Aortic smooth muscle cell (primary cell): ENCODE measurements at places on chromosomes 12 and 14. TPM values are rescaled to one million over a fixed set of nuclear protein-coding genes. Genes with fewer than 3 reads are reported as not detected.

KLRF2 gene
- total RNA-seq, result not detected in 2 replicates

KCNA1 gene
- not detected in 2 replicates for total RNA-seq

RAB21 gene
- 44.0 and 78.2 TPM in 2 replicates for total RNA-seq

SLC11A2 gene
- total RNA-seq, result 67.7 and 72.4 TPM in 2 replicates

DBX2 gene
- total RNA-seq, result not detected in 2 replicates

DHH gene
- total RNA-seq, result under 0.01 and 0.06 TPM in 2 replicates

PTGES3 gene
- total RNA-seq, result 44.7 and 58.9 TPM in 2 replicates

GALNT6 gene
- 5.0 and 5.3 TPM in 2 replicates for total RNA-seq

PTPRO gene
- 2.0 and 4.2 TPM in 2 replicates for total RNA-seq

LUM gene
- total RNA-seq, result 691 and 1,118 TPM in 2 replicates

FGF6 gene
- not detected in 2 replicates for total RNA-seq
